ENCODE measurements at places on chromosomes 3 and 15.

GRCh38 chr3:53843195-53844177 lies 2.7 kb downstream of the CHDH start:
- peak; percentile 22 for DNase-seq

DNA sequence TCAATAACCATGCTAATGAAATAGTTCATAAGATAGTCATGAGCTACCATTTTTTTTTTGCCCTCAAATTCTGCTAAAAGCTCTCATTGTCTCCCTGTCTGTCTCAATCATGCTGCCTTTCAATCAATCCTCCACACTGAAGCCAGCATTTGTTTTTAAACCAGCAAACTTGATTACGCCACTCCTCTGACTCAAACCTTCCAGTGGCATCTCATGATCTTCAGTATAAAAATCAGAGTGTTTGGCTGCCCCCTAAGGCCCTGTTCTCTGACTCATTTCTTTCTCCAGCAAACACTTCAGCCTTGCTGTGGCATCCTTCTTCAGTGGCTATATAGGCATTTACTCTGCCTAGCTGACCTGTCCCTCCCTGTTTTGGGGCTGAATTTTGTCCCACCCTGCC lies 36.0 kb upstream of the EOMES start:
- DNase-seq = peak; percentile 57

DNA sequence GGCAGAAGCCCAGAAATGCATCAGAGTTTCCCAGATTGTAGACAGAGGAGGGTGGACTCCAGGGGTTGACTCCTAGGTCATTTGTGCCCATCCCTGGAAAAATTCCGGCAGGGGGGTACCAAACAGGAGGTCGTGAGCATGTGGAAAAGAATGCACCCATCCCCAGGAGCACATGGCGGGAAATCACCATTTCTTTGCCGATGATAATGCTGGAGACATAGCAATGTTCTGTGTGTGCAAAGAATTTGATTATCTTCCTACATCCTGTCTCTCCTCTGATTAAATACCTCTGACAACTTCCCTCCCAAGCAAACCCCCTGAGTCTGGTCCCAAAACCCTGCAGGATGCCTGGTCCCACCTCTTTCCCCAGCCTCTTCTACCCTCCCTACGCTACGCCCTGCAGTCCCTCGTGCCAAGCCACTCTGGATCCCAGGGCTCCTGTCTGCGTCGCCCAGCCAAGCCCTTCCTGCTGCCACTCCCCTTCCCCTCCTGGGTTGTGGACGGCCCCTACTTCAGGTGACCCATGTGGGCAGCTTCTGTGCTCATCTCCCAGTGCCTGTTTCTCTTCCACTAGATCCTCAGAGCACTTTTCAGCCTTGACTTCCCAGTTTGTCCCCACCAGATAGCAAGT lies 15.8 kb downstream of the WNT7A start:
- DNase-seq = no peak

DNA sequence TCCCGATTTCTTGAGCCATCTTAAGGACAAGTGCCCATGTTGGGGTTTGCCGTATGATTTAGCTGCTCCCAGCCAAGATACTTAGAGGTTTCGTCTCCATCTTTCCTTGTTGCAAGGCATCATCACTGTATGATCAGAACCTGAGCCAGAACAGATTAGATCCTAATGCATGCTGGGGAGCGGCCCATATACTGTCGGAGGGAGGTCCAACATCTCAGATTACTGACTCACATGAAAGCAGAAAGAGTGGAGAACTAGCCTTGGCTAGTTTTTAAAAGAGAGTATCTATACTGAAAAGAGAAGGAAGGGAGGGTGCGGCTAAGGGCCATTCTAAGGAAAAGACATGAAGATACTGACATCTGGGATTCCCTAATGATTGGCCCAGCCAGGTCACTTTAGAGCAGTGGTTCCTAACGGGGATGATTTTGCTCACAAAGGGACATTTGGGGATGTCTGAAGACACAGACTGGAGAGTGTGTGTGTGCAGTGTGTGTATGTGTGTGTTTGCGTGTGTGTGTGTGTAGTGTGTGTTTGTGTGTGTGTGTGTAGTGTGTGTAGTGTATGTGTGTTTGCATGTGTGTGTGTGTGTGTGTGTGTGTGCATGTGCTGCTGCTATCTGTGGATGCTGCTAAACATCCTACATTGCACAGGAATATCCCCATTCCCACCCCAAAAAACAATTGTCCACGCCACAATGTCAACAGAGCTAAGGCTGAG lies 12.3 kb upstream of the LYSMD4 start:
- no peak for DNase-seq

DNA sequence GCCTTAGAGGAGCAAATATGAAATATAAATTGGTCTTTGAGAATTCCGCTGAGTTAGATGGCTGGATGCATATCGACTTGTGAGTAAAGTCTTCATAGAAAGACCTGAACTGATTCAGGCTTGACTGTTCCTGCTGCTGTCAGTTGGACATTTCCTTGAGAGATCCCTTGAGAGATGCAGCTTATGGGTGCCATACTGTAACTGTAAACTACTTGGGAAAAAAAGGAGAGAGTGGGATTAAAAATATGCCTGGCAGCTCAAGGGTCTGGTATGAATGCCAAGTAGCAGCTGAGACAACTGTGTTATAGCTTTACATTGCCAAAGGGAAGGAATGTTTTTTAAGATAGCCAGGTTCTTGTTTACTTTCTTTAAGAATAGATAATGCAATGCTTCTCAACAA lies 926.6 kb downstream of the EPHA3 start:
- DNase-seq = no peak

- no peak for DNase-seq
Observed at GRCh38 chr15:62503451-62503850, 338.4 kb upstream of the C2CD4B start.

GRCh38 chr3:101643861-101644613 lies 32.9 kb downstream of the ZBTB11 start:
- no peak for DNase-seq

- DNase-seq = no peak
Observed at GRCh38 chr3:125126323-125126722, 70.5 kb upstream of the HEG1 start.

DNA sequence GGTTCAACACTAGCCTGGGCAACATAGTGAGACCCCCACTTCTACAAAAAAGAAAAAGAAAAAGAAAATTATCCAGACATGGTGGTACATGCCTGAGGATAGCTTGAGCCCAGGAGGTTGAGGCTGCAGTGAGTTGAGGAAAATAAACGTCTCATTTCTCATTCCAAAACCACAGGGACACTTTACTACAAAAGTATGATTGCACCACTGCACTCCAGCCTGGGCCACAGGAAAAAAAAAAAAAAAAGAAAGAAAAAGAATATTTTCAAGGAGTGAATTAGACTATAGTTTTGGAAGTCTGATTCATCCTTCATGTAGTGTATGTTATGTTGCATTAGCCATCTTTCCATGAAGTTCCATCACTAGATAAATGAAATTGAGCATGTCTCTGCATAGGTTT lies 149.5 kb upstream of the THBS1 start:
- no peak for DNase-seq

- peak; percentile 64 for DNase-seq
Observed at GRCh38 chr15:29668120-29668602, 154.1 kb downstream of the TJP1 start.

DNA sequence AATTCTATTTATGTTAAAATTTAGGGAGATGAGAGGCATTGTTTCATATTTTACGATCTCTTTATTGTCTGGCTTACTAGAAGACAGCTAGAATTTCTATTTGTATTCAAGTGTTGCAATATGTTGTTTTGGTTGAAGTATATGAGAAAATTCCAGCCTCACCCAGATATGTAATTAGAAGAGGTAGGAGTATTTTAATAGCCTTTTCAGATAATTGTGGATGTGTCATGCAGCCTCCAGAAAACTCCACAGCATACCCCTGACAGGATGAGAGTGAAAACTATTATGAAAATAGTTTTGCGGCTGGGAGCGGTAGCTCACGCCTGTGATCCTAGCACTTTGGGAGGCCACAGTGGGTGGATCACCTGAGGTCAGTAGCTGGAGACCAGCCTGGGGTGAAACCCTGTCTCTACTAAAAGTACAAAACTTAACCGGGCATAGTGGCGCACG lies 21.5 kb upstream of the USP3 start:
- DNase-seq = no peak

- no peak for DNase-seq
Observed at GRCh38 chr15:96353416-96353929, 23.0 kb downstream of the NR2F2 start.

GRCh38 chr15:49507261-49507660 lies 84.2 kb downstream of the FGF7 start:
- DNase-seq = no peak

GRCh38 chr15:83809345-83809744 lies 155.4 kb downstream of the ADAMTSL3 start:
- DNase-seq = no peak

GRCh38 chr3:196350067-196350466 lies 11.9 kb upstream of the TM4SF19 start:
- DNase-seq = no peak

GRCh38 chr15:74171965-74172541 lies 1.5 kb upstream of the ISLR start:
- DNase-seq = no peak

DNA sequence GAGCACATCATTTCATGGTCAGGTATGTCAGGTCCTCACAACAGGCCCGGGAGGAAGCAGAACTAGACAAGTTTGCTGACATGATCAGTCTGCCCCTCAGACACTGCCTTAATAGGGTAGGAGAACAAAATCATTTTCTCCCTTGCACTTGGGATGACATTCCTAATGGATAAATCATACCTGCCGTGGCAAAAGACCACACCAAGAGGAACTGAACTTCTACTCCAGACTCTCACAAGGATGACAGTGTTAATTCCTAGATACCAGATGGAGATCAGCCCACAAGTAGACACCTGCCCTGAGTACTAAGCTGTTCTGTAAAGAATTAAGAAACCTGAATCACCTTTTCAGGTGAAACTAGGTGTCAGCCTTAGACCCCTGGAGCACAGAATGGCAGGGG lies 19.5 kb downstream of the SIAH2 start:
- DNase-seq = peak; percentile 42

- DNase-seq = no peak
Observed at GRCh38 chr3:53795176-53795575, 51.0 kb downstream of the CHDH start.
